NCI-H510A treated with DMSO at 0.1 percent for 48 hours (cell line): ENCODE measurements at places on chromosomes 7 and 10.

GRCh38 chr10:28761084-28761846, 83.9 kb downstream of the BAMBI start:
- no peak for DNase-seq

- DNase-seq, result no peak
Observed at GRCh38 chr7:153943457-153943856, 108.7 kb upstream of the DPP6 start.

GRCh38 chr7:4842319-4843064, 19.3 kb downstream of the PAPOLB start:
- DNase-seq, result no peak

GRCh38 chr7:96253441-96253840, 68.5 kb downstream of the SLC25A13 start:
- no peak for DNase-seq

DNA sequence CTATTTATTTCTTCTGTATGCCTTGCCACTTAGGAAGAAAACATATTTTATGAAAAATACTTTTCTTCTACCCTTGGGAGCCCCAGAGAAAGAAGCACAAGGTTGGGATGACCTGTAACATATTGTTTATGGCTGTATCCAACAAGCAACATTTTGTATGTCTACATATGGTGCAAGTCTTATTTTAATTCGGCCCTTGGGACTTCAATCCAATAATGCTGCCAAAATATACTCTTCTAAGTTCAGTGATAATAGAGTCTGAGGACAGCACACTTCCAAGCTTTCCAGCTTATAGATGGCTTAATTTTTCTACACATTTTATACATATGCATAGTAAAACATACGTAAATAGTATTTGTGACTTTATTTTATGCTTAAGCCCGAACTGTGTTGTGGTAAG, 318.5 kb upstream of the SEMA3A start:
- DNase-seq, result no peak

DNA sequence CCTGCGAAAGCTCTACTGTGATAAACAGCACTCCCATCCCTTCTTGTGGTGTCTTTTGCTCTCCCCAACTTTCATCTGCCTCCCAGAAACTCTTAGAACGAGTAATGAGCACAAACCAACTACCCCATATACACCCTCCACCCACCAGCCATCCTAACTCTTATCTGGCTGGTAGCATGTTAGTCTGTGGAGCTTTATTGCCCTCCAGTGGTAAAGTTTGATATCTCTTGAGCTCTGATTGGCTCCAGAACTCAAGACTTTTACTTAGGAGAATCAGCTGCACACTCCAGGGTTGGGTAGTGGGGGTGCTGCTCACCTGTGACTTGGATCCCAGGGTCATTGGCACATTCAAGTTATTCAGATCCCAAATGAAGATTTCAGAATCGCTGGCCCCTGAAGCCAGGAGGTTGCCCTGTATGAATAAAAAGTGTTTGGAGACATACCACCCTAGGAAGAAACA, 10.9 kb downstream of the SEC31B start:
- peak; percentile 45 for DNase-seq

DNA sequence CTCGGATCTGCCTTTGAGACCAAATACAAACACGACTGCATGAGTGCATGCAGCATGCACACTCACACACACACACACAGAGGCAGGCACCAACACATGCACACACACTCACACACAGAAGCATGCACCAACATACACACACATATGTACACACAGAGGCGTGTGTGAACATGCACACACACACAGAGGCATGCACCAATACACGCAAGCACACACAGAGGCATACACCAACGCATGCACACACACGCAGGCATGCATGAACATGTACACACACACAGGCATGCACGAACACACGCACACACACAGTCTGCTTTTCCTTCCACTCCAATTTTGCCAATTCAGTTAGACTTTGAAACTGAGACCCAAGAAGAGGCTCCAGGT, 67.3 kb upstream of the COL13A1 start:
- DNase-seq, result no peak

DNA sequence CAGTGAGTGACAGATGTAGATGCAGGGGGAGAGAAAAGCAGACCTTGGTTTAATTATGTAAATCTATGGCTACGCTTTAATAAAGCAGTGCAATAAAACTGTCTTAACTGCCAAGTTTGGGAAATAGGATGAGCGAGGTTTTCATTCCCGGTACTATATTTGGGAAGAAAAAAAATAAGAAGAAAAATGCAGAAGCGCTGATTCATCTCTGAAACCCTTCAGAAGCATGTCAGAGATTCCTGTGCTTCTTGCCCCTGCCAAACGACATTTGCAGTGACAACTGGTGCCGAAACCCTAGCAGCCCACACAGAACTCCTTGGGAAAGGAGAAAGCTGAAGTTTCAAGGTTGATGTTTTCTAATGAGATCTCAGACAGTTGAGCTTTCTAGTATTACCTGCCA, 380.7 kb downstream of the REEP3 start:
- DNase-seq, result no peak

DNA sequence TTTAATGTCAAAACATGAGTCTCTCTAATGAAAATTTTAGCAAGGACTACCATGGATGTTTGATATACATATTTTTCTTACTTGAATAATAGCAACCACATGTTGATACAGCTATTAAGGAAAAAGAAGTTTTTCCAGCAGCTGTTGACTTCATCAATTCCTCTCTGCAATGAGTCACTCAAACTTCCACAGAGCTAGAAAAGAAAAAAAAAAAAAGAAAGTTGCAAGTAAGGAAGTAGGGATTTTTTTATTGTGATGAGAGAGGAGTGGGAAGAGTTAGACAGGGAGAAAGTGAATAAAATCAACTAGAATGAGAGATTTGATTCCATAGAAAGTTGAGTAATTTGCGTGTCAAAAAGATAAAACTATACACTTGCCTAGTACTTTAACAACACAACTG, 46.2 kb downstream of the CAV1 start:
- no peak for DNase-seq
